CD4-positive, alpha-beta T cell treated with Interleukin-17A for 4 hours (primary cell): ENCODE measurements at places on chromosomes 1 and 21.
A peak's percentile ranks its signal among the peaks of the same experiment; 100 is the strongest.

DNA sequence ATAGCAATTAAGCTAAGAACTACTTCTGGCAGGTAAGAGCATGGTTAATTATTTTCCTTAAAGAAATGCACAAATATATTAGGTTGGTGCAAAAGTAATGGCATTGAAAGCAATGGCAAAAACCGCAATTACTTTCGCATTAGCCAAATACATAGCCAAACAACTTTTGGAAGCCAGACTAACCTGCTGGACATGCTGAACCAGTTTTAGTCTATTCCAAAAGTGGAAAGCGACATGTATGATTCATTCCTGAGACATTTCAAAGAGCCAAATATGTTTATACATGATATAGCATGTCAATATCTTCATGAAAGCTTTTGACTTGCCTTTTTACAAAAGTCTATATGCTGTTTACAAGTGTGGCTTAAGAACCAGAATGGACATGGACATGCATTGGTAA lies 23.4 kb upstream of the DR1 start:
- DNase-seq: no peak

DNA sequence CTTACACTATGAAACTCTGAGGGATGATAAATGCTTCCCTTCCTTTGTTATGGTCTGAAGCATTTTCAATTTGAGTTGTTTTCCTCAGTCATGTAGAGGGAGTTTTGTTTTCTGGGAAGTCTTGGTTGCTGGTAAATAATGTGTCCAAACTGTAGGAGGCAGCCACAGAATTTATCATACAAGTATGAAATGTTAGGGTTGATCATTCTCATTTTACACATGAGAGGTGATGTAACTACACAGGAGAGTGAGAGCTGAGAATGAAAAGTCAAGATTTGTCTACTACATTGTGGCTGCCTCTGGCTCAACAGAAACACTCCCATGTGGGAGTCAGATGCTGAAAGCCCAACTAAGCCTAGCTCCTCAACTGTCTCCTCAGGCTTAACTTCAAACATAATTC lies 182.5 kb upstream of the SGIP1 start:
- DNase-seq: no peak

DNA sequence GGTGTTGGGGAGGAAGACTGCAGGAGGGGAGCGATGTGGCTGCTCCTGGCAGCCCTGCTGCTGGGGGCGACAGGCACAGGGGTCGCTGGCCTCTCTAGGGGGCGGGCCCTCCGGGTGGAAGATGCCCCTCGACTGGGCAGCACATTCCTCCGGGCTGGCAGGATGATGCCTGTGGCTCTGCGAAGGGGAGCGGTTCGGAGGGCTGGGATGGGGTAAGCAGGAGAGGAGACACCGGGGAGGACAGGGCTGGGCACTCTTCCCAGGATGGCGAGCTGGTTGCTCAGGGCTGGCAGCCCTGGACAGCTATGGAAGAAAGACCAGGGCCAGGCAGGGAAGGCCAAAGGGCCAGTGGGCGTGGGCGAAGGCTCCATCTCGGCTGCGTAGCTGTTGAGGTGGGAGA lies 12.8 kb downstream of the HEYL start:
- no peak for DNase-seq

GRCh38 chr1:1082239-1082775 lies 8.2 kb upstream of the RNF223 start:
- no peak for DNase-seq

GRCh38 chr1:53120659-53121058 lies 21.8 kb downstream of the SLC1A7 start:
- no peak for DNase-seq

DNA sequence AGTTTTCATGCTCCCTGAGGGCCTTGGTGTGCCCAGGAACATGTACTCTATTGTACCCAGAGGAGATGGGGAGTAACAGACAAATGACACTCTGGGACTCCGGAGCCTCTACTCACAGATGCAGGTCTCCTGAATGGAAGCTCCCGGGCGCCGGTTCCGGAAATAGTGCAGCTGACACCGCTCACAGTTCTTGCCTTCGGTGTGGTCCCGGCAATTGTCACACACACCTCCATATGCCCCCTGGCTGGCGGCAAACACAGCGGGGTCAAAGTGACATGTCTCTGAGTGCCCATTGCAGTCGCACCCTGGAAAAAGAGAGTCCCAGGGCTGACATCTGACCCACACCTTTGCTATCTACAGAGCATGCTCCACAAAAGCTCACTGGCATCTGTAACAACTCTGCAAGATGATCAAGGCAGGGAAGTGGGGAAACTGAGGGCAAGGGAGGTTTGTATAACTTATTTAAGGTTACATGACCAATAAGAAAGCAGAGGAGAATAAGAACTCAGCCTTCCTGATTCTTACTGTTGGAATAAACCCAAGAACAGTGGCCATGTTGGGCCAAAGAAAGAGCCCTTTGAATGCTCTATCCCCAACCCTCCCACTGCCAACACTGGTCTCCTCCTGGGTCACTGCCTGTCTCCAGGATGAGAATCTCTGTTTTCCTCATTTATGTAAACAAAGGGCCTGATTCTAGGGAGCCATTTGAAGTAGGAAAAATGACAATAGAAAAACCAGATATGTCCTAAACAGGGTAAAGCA lies 22.4 kb downstream of the LAMB3 start:
- no peak for DNase-seq

DNA sequence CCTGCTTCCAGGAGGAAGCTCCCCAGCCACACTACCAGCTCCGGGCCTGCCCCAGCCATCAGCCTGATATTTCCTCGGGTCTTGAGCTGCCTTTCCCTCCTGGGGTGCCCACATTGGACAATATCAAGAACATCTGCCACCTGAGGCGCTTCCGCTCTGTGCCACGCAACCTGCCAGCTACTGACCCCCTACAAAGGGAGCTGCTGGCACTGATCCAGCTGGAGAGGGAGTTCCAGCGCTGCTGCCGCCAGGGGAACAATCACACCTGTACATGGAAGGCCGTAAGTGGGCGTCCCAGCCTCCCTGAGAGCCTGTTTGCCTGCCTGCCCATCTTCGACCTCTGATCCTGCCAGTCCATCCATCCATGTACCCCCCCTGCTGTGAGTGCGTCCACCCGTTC lies 3.6 kb downstream of the ECM1 start:
- DNase-seq: no peak

DNA sequence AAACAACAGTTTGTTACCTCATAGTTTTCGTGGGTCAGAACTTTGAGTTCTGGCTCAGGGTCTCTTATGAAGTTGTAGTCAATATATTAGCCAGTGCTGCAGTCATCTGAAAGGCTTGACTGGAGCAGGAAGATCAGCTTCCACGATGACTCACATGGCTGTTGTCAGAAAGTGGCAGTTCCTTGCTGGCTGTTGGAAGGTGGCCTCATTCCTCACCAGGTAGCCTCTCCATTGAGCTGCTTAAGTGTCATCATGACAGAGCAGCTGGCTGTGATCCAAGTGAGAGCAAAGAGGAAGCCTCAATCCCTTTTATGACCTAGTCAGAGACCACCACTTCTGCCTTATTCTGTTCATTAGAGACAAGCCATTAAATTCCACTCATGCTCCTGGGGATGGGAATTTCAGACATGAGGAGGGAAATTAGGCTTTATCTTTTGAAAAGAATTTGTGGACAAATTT lies 5.6 kb downstream of the OSBPL9 start:
- peak; percentile 31 for DNase-seq

- no peak for DNase-seq
Measured at GRCh38 chr1:33740040-33740744, 123.7 kb upstream of the HMGB4 start.

GRCh38 chr1:200435200-200435780 lies 25.5 kb upstream of the ZNF281 start:
- DNase-seq: no peak

DNA sequence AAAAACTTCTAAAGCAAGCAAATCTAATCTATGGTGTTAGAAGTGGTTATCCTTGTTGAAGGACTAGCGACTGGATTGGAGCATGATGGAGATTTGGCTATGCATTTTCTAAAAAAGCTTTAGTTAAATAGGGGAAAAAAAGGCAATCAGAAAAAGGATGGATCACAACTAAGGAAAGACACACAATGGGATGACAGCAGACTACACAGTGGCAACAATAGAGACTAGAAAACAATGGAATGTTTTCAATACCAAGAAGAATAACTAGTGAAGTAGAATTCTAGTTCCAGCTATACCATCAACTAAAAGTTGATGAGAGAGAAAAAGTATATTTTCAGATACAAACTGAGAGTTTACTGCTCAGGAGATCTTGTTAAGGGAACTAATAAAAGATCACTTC lies 605.8 kb downstream of the PTPRU start:
- DNase-seq: no peak

DNA sequence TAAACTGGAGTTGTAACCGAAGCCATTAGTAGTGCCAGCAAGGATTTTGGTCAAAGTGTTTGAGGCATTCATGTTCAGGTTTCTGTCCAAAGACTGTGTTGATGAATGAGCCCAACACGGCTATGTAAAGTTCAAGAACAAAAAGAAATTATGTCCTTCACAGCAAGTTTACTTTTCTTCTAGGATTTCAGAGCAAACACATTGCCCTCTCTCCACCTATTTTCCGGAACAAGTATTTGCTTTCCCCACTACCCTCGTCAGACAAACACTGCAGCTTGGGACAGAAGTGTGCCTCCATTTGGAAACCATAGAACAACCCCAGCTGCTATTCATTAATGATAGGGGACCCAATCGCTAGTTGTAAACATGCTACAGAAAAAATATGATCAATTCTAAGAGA lies 151.4 kb upstream of the C1orf105 start:
- DNase-seq: no peak

GRCh38 chr1:151805066-151805820 lies at the start of gene LINGO4:
Gene LINGO4 (minus strand): TSS chr1:151805419. CDS start chr1:151802704, 2,715 bp downstream.
- no peak for DNase-seq

DNA sequence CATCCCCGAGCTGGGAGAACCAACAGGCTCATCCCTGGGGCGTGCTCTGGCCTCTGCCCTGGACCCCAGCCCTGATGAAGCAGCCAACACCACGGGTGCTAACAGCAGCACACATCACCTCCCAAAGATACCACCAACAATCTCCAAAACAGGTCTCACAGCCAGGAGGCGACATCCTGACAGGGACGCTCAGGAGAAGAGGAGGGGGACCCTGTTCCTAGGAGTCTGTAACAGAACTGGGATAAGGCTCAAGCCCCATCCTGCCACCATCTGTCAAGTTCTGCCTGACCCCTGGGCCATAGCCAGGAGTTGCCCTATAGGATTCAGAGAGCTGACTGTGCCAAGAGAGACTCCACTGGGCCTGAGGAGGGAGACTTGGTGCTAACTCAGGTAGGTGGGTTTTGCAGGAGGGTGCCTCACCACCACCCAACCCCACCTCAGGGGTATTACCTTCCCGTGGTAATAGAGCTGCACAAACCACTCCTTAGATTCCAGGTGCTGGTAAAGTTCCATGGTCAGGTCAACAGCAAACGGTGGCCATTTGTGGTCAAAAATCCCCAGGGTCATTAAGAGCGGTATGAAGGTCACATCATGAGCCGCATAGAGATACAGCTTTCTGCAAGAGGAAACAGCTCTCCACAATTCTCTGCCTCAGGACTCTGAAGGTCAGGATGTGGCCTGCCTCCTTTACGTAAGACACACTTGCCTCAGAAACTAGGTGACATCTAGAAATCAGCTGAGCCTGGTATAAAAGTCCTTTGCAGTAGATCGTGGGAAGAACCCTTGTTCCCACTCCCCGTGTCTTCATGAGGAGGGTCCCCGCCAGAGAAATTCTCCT lies 22.3 kb downstream of the ACP6 start:
- DNase-seq: peak; percentile 24

GRCh38 chr1:151542710-151543129 lies 2.6 kb downstream of the TUFT1 start:
- no peak for DNase-seq

- DNase-seq: no peak
Measured at GRCh38 chr1:234746798-234747196, 136.8 kb upstream of the IRF2BP2 start.

DNA sequence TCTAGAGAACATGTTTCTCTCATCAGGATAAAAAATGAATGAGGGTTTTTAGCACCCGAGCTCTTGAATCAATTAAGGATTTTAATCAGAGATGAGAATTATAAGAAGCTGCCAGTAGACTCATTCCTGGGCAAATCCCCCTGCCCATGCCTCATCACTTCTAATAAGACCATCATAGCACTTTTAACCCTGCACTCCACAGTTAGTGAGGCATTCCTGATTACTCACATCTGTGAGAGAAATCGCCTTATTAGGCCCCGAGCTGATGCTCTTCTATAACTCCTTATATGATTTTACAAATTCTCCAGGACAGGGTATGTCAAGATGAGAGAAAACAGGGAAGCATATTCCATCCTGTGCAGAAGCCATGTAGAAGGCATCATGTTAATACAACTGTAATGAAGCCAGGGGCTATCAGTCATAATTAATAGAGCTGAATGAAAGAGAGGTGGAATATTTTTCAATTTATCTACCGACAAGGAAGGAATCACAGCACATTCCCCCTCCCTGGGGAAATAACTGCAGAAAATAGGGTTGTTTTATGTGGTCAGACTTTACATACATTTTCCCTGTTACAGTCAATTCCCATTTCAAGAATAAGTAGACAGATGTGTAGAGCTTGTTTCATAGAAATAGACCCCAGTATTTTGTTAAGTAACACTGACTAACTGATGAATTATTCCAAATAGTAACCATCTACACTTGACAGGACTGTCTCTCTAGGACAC lies 272.7 kb downstream of the HHIPL2 start:
- DNase-seq: no peak

DNA sequence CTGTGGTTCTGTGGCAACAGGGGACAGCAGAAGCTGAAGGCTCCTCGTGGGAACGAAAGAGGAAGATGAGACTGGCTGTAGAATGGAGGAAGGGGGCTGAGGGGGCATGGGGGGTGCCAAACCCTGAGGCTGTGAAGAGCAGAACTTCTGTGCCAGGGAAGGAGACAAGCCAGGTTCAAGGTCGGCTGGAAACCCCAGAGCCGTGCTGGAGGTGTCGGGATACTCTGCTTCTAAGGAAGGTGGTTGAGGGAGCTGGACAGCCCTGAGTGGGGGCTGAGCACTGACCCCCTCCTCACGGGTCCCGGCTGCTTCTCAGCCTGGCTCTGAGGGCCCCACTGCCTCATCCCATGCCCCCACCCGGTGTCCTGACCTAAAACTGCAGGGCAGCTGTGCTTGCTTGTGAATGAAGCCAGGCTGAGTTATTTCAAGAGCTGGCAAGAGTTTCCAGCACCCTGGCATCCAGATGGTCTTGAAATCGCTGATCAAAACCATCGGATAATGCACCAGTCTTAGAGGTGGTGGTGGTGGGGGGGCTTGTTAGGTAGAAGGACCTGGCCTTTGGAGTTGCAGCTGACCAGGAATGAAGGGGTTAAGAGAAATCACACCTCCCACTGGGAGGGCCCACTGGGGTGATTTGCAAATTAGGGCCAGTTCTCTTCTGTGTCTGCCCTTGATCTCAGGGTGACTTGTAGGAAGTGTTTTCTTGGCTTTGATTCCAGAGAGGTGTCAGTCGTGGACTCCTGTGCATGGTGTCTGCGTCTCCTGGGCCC lies 218.9 kb upstream of the C1orf174 start:
- no peak for DNase-seq

DNA sequence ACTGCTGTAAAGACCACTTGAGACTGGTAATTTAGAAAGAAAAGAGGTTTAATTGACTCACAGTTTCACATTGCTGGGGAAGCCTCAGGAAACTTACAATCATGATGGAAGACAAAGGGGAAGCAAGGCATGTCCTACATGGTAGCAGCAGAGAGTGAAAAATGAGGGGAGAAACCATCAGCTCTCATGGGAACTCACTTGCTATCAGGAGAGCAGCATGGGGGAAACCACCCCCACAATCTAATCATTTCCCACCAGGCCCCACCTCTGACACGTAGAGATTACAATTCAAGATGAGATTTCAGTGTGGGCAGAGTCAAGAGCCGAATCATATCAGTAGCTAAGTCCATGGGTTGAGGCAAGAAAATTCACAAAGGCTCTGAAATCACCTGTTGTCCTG lies 23.8 kb upstream of the LYPD8 start:
- no peak for DNase-seq

- no peak for DNase-seq
Measured at GRCh38 chr1:151533870-151534269, 6.2 kb upstream of the TUFT1 start.
